Right hindlimb (tissue), 1 donor: ENCODE measurements at places on chromosomes 6 and 20.

- peak; percentile 40 for DNase-seq
These were observed 17.8 kb upstream of the ZNF217 start for GRCh38 chr20:53611449-53611894.

GRCh38 chr6:73798592-73798991, 102.6 kb downstream of the CD109 start:
- peak; percentile 36 for DNase-seq

DNA sequence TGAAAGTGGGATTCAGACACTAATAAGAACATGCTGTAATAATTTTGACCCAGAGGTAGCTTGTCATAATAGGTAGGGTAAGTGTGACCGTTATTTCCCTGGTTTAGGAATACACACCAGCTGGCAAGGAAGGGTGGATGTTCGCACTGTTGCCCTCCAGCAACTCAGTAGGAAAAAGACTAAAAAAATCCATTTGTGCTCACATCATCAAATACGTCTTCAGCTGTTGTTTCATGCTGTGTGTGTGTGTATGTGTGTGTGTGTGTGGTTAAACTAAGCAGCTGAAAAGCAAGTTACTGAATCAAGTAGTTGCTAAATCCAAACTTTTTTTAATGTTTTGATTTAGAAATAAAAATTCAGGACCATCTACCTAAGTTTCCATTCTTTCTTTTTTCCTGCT, 218.7 kb downstream of the TRDN start:
- no peak for DNase-seq

GRCh38 chr6:154506991-154507898, 3.2 kb downstream of the CNKSR3 start:
- DNase-seq, result no peak

- DNase-seq, result no peak
These were observed 124.3 kb upstream of the TSHZ2 start for GRCh38 chr20:52847731-52848359.

DNA sequence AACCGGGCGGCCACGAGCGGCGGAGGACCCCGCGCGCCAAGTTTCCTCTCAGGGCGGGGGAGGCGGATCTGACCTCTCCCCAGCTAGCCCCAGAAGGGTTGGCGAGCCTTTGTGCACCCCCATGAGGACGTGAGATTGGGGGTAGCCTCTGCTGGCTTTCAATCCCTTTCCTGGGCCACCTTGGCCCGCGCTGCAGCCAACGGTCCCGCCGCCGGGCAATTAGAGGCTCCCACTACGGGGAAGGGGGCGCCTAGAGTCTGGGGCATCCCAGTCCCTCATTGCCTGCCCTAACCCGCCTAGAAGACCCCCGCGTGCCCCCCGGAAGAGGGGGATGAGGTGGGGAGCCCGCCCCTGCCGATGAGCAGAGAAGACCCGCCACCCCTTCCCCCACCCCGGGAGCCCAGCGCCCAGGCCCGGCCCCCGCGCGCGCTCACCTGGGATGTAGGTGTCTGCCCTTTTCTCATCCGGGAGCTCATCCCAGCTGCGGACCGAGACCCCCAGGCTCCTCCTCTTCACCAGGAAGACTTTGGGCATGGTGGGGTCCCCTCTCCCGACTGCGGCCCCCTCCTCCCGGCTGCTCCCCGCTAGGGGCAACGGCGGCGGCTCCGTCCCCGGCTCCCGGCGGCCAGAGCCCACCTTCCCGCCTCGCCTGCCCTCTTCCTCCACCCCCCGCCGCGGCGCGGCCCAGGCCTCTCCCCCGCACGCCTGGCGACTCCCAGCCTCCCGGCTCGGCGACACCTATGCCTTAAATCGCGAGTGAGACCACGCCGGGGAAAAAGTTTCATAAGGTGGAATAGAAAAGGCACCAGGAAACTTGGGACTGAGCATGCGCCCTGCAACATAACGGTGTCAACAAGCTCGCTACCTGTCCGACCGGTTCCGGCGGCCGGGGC, at the start of gene OVOL2:
Gene OVOL2 (minus strand): TSS at position 816 of the 893 bp plus-strand sequence. CDS start 282 bp downstream, at position 534.
- DNase-seq, result no peak

DNA sequence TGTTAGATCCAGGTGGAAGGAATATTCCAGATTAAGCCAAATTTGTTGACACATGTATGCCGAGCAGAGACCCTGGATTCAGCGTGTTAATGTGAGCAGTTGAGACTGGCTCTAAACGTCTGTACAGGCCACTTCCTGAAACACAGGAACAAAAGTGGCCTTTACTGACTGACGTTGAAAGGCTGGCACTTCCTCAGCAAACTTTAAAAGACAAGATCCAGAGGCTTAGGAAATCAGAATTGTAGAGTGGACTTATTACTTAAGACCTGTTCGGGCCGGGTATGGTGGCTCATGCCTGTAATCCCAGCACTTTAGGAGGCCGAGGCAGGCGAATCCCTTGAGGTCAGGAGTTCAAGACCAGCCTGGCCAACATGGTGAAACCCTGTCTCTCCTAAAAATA, 125.7 kb upstream of the ARID1B start:
- no peak for DNase-seq

- peak; percentile 28 for DNase-seq
These were observed 178.8 kb upstream of the HDDC2 start for GRCh38 chr6:125480571-125480970.
